ENCODE measurements at places on chromosomes 1 and 21.

DNA sequence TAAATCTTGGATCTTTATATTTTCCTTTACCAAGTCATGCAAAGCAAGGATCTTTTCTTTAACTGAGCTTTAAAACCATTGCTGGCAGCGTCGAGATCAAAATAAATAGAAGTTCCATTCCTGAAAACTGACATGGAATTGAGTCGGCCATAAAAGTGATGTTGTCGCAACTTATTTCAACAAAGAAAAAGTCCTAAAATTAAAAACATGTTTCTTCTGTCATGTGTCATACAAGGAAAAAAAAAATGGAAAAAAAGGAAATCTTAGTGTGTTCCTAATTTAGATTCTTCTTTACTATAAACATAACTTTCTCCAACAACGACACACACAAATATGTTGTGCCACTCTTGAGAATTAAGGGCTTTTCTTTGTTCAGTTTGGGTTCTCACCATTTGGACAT lies 34.9 kb downstream of the GREM2 start:
- DNase-seq = no peak

DNA sequence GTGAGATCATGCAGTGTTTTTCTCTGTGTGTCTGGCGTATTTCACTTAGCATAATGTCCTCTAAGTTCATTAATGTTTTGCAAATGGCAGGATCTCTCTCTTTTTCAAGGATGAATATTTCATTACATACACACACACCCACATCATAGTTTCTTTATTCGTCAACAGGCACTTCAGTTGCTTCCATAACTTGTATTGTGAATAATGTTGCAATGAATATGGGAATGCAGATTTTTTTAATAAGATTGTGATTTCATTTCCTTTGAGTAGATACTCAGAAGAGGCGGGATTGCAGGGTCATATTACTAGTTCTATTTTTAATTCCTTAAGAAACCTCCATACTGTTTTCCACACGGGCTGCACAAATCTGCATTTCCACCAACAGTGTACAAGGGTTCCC lies 134.0 kb downstream of the CLEC20A start:
- DNase-seq = peak; percentile 76

- DNase-seq = peak; percentile 36
These were observed 141.3 kb upstream of the ADAMTS5 start for GRCh38 chr21:27108228-27108627.

GRCh38 chr21:37373539-37373938 lies 7.0 kb downstream of the DYRK1A start:
- peak; percentile 25 for DNase-seq

- no peak for DNase-seq
These were observed 10.7 kb upstream of the NPHP4 start for GRCh38 chr1:6002714-6003501.

DNA sequence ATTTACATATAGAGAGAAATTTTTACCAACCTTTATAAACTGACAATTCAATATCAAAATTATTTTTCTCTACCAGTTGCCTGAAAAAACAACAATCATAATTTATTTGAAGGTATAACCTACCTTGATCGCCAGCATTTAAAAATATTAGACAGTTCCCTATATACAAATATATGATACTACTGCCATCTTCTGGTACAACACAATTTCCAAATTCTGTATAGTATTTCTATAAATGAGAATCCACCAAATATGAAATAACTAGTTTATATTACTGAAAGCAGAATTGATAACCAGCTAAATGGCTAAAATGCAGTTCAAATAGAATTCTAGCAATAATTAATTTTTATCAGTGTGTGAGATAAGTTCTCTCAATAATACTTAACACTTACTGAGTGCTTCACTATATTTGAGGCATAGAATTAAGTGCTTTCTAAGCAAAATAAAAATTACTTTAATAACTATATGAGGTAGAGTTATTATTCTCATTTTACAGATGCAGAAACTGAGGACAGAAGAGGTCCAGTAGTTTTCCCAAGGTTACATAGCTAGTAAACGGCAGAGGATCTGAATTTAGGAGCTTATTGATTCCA lies 75.6 kb downstream of the PIGK start:
- peak; percentile 3 for DNase-seq

- no peak for DNase-seq
These were observed 7.6 kb downstream of the RASSF5 start for GRCh38 chr1:206514813-206515387.

- DNase-seq = peak; percentile 31
These were observed 79.9 kb downstream of the UCK2 start for GRCh38 chr1:165907256-165907857.

DNA sequence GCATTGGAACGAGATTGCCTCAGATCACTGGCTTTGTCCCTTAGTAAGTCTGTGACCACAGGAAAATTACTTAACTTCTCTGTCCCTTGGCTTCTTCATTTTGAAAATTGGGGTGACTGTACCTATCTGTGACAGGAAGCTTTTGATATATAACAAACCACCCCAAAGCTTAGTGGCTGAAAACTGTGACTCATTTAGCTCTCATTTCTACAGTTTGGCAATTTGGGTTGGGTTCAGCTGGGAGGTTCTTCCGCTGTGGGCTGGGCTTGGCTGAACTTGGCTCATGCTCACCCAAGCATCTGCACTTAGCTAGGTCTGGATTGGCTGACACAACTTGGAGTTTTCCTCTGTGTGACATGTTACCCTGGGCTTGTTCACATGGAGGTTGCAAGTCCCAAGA lies 14.0 kb downstream of the C1orf94 start:
- DNase-seq = no peak

- peak; percentile 41 for DNase-seq
These were observed 14.9 kb upstream of the KCNK1 start for GRCh38 chr1:233598891-233599541.

DNA sequence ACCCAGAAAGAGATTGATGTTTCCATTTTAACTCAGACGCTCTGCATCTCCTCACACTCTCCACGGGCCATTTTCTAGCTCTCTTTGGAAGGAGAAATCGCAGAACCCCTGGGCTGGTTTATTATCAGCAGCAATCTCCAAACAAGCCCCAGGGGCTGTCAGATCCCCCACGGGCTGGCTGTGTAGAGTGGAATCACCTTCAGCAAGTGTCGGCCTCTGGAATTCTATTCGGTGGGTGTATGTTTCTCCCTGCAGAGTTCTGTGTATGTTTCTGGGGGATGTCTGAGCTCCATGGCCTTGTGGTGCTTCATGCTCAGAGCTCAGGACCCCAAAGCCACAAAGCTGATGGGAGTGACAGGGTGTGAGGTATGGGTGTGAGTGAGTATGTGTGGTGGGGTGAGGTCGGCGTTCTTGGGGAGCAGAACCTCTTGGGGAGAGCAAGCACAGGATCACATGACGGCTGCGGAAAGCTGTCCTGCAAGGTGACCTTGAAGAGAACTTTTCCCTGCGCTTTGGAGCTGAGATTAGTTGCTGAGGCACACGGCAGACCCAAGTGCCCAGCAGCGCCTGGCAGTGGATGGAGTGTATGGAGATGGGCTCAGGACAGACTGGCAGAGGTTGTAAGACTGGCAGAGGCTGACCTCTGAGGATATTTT lies 489 bp downstream of the ACOT11 start:
- DNase-seq = no peak

- DNase-seq = no peak
These were observed 85.1 kb upstream of the CSF3R start for GRCh38 chr1:36567601-36568341.

Data from fibroblast of skin of abdomen (primary cell).